NB4 (cell line): ENCODE measurements at places on chromosomes 12 and 14.

DNA sequence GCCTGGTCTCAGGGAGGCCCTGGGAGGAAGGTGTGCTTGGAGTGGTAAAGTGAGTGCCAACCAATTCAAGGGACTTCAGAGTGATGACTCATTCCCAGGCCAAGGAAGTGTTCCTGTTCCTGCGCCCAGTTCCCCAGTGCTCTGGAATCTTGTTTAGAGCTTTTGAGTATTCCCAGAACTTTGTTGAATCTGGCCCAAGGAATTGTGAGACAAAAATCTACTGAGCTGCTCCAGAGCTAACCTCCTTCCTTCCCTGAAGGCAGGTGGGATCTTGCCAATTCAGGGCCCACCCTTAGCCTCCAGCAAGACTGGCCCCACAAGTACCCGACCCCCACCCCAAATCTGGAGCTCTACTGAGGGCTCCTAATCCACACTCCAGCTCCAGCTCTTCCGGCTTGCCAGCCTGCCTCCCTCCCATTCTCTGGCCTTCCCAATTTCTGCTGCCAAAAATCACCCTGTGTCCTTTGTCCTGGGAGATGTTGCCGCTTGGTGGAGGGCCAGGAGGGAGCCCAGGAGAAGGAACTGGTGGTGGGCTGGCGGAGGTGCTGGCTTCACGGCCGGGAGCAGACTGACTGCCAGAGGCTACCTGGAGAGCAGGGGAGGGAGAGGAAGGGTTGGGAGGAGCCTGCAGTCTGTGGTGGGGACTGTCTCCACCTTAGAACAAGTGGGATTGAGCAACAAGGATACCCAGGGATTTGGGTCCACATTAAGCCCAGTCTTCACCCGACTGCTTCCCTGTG, 2.0 kb upstream of the ATN1 start:
- DNase-seq, result no peak

- DNase-seq, result no peak
Measured at GRCh38 chr14:53183611-53184010, 30.5 kb upstream of the DDHD1 start.

GRCh38 chr12:19561411-19561961, 122.2 kb downstream of the AEBP2 start:
- DNase-seq, result no peak

GRCh38 chr12:92550254-92550653, 152.5 kb upstream of the PLEKHG7 start:
- DNase-seq, result no peak

GRCh38 chr12:130945786-130946492, 7.8 kb upstream of the ADGRD1 start:
- DNase-seq, result no peak

DNA sequence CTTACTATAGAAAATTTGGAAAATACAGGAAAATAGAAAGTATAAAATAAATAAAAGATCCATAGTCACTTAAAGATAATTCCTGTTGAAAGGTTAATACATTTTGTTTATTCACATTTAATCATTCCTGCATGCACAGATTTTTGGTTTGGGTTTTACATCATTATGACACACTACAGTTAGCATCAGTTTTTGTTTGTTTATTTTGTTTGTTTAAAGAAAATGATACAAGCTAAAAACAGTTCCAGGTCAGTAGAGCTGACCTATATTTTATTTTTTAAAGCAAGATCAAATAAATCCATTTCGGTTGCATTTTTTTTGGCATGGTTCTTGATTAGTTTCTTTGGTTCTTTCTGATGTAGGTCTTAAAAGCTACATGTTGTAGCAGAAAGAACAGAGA, 68.8 kb upstream of the CCDC91 start:
- no peak for DNase-seq

- no peak for DNase-seq
Measured at GRCh38 chr12:2957816-2958431, 1.3 kb upstream of the TEAD4 start.
